ENCODE measurements at places on chromosomes 5 and 9. TPM values are rescaled to one million over a fixed set of nuclear protein-coding genes. Genes with fewer than 3 reads are reported as not detected.

- no peak for DNase-seq
These were observed 20.4 kb downstream of the FAT2 start for GRCh38 chr5:151570512-151571269.

DNA sequence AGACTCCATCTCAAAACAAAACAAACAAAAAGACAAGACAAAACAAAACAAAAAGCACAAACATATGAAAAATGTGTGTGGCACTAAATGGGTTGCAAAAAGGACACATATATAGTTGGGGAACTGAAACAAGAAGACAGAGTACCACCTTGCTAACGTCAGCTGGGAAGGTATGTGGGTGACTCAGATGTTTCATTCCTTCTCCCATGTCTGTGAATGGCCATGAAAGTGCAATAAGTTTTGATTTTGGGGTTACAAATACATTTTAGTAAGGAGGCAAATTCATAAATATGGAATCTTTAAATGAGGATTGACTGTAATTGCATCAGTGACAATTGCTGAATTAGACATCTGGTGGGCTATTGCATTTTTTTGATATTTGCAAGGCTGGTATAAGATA is 81.6 kb upstream of the KLF4 start:
- no peak for DNase-seq

GRCh38 chr5:123856766-123857165 is 344.8 kb downstream of the CSNK1G3 start:
- DNase-seq = no peak

DNA sequence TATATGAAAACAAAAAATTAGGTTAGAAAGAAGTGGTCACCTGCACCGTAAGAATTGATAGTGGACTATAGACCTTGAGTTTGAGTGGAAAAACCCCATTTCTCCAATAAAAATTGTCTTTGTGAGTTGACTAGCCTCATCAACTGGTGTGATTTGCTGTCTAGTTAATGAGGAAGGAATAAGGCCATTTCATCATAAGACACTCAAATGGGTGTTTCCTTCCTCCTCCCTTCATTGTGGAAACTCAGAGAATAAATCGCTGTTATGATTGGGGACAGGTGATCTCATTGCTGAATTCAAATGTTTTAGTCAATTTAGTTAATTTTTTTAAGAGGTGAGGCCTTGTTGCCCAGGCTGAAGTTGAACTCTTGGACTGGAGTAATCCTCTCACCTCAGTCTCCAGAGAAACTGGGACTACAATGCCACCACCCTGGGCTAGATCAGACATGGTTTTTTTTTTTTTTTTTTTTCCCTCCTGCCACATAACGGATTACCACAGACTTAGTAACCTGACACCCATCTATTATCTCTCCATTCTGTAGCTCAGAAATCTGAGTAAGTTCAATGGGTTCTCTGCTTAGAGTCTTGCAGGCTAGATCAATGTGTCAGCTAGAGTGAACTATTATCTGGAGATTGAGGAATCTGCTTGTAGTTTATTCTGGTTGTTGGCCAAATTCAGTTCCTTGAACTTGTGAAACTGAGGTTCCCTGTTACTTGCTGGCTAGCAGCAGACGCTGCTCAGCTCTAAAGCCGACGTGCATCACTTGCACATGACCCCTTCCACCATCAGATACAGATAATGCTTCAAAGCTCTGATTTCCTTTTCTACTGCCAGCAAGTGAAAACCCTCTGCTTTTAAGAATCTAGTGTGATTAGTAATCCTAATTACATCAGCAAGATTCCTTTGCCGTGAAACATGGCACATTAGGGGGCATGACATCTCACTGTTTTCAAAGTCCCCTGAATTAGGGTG is 663.8 kb upstream of the CDH9 start:
- no peak for DNase-seq

CARTPT gene
- total RNA-seq = not detected

All from activated CD8-positive, alpha-beta T cell treated with anti-CD3 and anti-CD28 coated beads for 36 hours (primary cell).